ENCODE measurements at places on chromosomes 3 and 15.
A peak's percentile ranks its signal among the peaks of the same experiment; 100 is the strongest.

DNA sequence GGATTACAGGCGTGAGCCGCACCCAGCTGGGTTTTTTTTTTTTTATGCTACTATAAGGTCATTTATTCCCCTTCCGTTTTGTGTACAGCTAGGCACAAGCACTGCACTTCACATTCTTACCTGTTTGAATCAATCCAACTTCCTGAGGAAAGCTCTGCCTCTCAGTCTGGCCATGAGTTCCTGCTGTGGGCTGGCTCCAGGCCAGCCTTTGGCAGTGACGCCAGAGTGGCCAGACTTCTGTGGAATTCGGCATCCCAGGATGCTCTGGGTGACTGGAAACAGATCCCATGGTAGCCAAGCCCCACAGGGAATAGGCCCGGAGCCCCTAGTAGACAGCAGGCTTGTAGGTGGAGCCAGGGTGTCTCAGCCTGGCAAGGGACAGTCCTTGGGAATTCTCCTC is 21.5 kb upstream of the TIMP4 start:
- no peak for DNase-seq

- no peak for DNase-seq
These were observed 954.6 kb downstream of the EPHA3 start for GRCh38 chr3:90062016-90062415.

DNA sequence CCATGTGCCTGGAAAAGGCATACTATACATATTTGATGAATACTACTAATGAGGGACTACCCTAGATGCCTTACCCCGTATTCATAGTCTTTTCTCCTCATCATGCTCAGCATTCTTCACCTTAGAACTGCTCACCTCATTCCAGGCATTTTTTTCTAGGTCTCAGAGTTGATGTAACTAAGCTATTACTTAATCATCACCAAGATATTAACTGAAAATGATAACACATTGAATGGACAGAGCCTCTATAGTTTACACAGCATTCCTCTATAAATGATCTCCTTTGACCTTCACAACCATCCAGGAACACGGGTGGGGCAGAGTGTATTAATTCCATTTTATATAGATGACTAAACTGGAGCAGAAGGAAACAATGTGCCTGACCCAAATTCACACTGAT is 174.1 kb upstream of the DPH6 start:
- no peak for DNase-seq

DNA sequence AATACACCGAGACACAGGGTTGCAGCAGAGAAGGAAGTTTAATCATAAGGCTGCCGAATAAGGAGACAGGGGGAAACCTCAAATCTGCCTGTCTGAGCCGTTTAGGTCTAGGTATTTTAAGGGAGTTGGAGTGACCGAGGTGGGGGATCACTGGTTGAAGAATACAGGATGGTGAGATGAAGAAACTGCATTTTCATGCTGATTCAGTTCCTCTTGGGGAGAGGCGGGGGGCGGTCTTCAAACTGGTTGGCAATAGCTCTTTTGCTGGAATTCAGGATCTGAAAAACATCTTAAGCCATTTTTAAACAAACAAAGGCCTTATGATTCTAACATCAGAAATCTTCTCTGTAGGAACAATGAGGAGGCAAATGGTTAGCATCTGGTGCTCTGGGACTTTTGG is 699.5 kb upstream of the CFAP20DC start:
- DNase-seq, result no peak

- DNase-seq, result no peak
These were observed 6.4 kb downstream of the WDR73 start for GRCh38 chr15:84647726-84648125.

- no peak for DNase-seq
These were observed 23.2 kb downstream of the ZBED2 start for GRCh38 chr3:111571907-111572460.

GRCh38 chr3:114714957-114715460 is 421.2 kb downstream of the TIGIT start:
- DNase-seq, result no peak

GRCh38 chr15:55846116-55846707 is 103.3 kb upstream of the PRTG start:
- peak; percentile 8 for DNase-seq

- DNase-seq, result peak; percentile 28
These were observed 25.3 kb downstream of the ANP32A start for GRCh38 chr15:68795298-68795848.

DNA sequence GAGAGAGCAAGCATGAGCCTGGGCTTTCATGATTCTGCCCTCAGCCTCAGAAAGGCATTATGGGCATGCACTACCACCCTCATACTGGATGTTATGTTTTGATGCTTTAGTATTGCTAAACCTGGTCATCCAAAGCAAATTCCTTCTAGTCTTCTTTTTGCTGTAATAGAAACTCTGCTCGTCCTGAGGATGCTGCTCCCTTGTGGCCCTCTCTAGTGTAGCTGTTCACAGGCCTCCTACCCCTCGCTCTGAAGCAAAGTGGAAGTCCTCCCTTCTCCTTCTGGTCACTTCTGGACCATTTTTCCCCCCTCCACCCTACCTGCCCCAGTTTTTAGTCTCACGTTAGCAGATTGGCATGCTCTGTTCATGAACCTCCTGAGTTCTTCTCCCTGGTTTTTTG is 22.9 kb upstream of the CCNL1 start:
- DNase-seq, result no peak

GRCh38 chr3:149509526-149509925 is 35.0 kb downstream of the TM4SF4 start:
- DNase-seq, result no peak

- DNase-seq, result no peak
These were observed 53.2 kb upstream of the GATM start for GRCh38 chr15:45431511-45431910.

GRCh38 chr3:120926146-120926545 is 18.1 kb downstream of the STXBP5L start:
- DNase-seq, result no peak

DNA sequence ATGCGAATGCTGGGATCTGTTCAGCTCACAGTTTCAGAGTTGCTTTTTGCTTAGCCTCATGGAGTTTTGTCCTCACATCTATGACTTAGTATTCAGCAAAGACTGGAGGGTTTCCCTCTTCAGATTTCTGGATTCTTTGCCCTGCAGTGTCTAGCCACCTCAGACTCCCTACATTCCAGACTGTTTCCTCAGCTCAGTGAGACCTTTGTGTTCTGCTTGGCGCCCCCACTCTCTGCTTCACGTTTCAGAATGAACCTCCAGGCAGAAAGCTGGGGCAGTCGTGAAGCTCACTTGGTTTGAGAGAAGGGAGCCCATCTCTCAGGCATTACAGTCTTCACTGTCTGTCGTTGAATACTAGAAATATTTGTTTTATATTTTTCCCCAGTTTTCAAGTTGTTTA is 118.1 kb downstream of the CACNA1D start:
- DNase-seq, result no peak

DNA sequence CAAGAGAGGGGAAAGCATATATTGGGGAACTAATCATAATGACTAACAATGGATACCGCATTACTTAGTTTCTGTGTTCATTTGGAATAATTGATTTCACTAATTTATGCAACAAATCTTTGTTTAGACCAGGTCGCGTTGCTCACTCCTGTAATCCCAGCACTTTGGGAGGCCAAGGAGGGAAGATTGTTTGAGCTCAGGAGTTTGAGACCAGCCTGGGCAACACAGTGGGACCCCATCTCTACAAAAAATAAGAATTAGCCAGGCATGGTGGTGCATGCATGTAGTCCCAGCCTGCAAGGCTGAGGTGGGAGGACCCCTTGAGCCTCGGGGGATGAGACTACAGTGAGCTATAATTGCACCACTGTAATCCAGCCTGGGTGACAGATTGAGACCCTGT is 585.7 kb upstream of the CBLB start:
- no peak for DNase-seq

DNA sequence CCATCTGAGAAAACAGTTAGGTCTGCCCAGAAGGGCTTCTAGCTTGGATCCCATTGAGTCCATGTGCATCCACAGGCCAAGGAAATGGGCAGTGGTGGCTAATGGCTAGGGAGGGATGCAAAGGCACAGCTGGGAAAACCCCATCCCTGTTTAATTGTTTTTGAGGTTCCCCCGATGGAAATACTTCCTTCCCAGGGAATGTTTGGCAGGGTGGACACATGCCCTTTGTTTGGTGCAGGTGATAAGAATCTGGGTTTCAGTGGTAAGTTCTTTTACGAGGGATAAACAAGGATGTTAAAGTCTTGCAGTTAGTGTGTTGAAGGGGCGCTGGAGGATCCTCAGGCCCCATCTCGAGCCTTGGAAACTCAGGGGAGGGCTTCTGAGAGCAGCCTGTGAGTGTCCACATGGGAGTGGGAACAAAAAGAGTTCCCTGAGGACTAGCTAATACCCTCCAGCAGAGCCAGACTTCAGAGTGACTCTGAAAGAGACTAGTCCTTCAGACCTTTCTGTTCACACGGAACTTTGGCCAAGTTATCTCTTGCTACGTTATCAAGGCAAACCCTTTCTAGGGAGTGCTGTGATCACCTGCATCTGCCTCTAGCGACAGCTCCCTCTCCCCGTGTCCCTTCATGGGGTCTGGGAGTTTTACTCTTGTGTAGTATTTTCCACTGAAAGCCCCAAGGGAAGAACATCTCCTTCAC is 17.4 kb downstream of the PTPRG start:
- DNase-seq, result no peak

DNA sequence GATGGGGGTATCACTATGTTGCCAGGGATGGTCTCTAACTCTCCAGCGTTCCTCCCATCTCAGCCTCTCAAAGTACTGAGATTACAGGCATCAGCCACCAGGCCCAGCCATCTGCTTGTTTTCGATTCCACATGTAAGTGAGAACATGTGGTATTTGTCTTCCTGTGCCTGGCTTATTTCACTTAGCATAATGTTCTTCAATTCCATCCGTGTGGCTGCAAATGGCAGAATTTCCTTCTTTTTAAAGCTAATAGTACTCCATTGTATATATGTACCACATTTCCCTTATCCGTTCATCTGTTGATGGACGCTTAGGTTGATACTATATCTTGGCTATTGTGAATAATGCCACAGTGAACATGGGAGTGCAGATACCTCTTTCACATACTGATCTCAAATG is 70.6 kb downstream of the ASB7 start:
- no peak for DNase-seq

GRCh38 chr3:56629451-56629850 is 53.6 kb downstream of the TASOR start:
- no peak for DNase-seq

- no peak for DNase-seq
These were observed 63.1 kb upstream of the UBE3A start for GRCh38 chr15:25501828-25502446.

DNA sequence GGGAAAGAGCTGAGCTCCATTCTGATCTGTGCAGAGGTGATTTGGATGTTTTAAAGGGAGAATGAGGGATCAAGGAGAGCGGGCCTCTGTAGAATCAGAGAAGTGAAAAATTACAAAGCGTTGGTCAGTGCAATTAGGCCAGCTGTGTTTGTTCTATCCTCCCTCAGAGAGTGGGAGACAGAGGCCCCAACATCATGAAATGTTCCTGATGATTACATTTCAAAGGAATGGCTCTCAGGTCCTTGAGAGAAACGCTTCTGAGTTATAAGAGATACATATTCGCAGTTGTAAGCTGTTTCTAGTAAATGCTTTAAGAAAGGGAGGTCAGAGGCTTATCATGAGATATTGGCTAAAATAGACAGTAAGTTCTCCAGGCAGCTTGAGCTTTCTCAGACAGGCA is 15.7 kb upstream of the CAND2 start:
- no peak for DNase-seq

DNA sequence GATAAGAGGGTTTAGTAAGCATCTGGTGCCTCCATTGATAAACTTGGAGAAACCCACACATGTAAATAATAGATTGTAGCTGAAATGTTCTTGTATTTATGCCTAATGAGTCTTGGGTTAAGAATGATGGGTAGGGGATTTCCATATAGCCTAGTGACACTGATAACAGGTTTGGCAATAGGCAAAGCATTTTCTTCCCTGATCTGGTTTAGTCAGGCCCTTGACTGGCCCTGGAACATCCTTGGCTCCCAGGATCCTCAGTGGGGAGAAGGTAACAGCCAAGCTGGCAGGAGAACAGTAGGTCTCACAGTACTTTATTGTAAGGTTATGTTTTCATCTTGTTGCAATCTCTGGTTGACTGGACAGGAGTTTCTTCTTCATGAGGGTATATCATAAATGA is 228.4 kb downstream of the DIPK2A start:
- DNase-seq, result no peak

DNA sequence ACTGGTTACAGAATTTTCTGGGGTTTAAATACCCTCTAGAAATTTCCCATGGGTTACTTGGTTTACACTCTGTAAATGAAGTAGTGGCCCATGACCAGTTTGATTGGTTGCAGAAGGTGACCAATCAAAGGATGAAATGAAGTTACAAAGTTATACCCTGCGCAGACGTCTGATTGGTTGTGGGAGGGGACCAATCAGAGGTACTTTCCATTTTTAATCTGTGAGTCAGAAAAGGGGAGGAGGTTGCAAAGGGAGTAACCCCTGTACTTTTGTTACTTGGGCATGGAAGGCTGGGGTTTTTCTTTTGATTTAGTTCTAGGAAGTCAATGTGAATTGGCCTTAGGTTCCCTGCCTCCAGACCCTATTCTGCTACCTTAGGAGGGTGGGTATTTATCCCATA is 18.7 kb upstream of the APH1B start:
- no peak for DNase-seq

GRCh38 chr3:108662142-108662738 is 72.7 kb downstream of the DZIP3 start:
- DNase-seq, result no peak

DNA sequence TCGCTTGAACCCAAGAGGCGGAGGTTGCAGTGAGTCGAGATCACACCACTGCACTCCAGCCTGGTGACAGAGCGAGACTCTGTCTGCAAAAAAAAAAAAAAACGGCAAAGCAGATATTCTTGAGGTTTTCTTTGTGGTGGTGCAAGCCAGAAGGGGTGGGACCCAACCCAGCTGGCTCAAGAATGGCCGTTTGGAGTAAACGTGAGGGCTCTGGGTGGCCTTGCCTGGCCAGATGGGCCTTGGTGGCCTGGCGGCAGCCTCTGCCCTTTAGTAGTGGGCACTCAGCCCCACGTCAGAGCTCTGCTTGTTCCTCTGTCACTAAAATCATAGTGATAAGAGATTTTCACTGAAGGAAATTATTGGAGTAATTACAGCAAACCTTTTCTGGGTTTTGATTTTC is 50.5 kb downstream of the ATP1B3 start:
- DNase-seq, result no peak

DNA sequence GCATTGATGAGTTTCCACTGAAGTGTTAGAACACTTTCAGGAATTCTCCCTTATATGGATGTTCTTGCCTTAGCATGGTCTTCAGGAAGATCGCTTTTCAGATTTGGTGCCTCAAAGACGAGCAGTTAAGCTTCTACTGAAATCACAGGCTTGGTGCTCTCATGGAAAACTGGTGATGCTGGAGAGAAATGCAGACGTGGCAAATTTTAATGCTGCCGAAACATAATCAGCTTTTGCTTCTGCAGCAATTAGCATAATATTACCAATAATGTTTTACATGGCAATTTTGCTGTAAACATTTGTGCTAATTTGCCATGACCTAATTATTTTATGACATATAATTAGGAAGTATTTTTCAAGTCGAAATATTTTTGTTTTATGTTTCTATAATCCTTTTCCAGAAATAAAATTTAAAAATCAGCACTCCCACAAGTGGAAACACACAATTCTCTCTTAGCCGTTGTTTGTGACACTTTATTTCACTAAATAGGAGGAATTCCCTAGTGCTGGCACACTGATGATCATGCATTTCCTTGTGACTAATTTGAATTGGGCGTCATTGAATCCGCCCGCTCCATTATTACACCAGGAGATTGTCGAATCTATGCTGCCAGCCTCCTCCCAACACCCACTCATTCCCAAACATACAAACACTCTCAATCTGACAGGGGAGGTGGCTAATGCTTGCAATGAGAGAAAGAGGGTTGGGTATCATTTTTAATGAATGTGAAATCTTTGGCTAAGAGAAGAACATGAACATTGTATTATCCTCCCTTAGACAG is 506.8 kb upstream of the PPP2R3A start:
- DNase-seq, result no peak
